IMR-90 (cell line): ENCODE measurements at places on chromosomes 13 and 19. TPM values are rescaled to one million over a fixed set of nuclear protein-coding genes. Genes with fewer than 3 reads are reported as not detected.

The ZNF541 gene
- not detected in 2 replicates for total RNA-seq

The CEACAM21 gene
- not detected in 2 replicates for total RNA-seq

The GAS6 gene
- 212 and 220 TPM in 2 replicates for total RNA-seq

- no peak for DNase-seq
Measured at GRCh38 chr13:34901572-34901971, 40.5 kb upstream of the NBEA start.

DNA sequence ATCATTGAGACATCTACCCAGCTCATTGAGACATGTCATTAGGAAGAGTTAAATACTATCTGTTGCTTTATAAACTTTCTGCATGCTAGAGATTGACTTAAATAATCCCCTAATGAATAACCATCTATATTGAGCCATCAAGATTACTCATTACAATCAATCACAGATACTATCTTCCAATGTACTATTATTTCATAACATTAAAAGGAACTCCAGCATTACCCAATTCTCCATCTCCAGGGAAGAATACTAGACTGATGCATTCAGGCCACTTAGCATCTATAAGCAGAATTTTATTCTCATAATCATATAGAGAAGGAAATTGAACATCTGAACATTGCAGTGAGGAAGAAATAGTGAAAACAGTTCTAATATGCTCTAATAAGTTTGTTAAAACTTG lies 8.0 kb downstream of the EPSTI1 start:
- DNase-seq = no peak

- DNase-seq = no peak
Measured at GRCh38 chr13:100751826-100752225, 77.2 kb upstream of the TMTC4 start.

DNA sequence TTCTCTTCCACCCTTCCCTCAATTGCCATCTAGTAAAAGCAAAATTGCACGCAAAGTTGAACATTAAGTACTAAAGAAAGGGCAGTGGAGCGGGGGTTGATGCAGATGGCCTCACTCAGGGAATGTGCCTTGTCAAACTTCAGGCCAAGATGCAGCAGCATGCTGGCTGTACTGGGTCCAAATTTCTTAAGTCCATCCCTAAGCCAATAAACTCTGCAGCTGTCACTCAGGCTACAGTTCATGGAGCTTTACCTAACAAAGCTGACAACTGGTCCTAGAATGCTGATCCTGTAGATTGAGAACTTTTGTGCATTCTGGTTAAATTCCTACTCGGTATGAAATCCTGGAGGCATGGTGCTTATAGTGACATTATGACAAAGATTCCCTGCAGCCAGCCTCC lies 88.4 kb downstream of the FOXO1 start:
- DNase-seq = no peak

DNA sequence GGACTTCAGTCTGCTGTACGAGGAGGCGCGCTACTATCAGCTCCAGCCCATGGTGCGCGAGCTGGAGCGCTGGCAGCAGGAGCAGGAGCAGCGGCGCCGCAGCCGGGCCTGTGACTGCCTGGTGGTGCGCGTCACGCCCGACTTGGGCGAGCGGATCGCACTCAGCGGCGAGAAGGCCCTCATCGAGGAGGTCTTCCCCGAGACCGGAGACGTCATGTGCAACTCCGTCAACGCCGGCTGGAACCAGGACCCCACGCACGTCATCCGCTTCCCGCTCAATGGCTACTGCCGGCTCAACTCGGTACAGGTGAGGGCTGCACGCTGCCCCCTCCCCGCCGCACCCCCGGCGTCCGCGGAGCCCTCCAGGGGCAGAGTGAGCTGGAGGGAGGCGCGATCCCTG lies 14.6 kb downstream of the KCTD15 start:
- no peak for DNase-seq

DNA sequence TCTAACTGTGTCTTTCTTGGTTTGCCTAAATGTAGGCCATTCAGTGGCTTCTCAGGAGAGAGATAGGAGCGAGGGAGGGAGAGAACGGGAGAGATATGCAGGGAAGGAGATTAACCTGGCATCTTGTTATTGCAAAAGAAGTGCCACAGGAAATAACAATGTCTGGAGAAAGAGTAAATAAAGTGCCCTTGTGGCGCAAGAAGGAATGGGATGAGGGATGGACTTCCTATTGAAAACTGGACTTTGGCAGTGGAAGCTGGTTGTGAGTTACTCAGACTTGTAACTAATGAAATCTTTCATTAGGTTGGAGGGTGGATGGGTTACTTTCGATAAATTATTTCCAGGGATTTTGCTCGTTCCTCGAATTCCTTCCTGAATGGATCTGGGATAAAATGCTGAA lies 136.1 kb downstream of the LACC1 start:
- no peak for DNase-seq

DNA sequence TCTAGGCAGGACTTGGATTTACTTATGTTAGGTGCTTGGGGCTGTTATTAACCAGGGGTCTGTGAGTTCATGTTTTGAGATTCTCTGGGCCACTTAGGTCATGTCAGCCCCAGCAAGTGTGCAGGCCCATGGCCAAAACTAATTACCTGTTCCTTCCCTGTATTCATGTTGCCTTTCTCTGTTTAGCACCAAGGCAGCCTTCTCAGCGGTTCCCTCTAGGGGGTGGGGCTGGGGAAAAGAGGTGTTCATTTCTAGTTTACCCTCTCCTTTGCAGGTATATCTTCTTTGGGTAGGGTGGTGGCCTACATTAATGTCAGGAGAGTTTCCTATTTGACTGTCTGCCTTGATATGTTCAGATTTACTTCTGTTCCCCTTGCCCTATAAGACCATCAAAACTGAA lies 61.7 kb downstream of the PDS5B start:
- DNase-seq = no peak

- DNase-seq = no peak
Measured at GRCh38 chr13:23460309-23460708, 26.8 kb upstream of the SACS start.

- no peak for DNase-seq
Measured at GRCh38 chr13:59166174-59166573, 997.6 kb downstream of the DIAPH3 start.

DNA sequence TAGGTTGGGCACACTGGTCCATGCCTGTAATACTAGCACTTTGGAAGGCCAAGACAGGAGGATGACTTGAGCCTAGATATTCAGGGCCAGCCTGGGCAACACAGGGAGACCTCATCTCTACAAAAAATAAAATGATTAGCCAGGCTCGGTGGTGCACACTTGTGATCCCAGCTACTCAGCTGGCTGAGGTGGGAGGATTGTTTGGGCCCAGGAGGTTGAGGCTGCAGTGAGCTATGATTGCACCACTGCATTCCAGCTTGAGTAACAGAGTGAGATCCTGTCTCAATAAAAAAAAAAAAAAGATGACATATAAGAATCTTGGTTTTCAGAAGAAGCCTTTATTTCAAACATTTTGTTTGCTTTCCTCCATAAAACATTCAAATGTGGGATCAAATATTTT lies 178.0 kb downstream of the LIG4 start:
- DNase-seq = no peak

DNA sequence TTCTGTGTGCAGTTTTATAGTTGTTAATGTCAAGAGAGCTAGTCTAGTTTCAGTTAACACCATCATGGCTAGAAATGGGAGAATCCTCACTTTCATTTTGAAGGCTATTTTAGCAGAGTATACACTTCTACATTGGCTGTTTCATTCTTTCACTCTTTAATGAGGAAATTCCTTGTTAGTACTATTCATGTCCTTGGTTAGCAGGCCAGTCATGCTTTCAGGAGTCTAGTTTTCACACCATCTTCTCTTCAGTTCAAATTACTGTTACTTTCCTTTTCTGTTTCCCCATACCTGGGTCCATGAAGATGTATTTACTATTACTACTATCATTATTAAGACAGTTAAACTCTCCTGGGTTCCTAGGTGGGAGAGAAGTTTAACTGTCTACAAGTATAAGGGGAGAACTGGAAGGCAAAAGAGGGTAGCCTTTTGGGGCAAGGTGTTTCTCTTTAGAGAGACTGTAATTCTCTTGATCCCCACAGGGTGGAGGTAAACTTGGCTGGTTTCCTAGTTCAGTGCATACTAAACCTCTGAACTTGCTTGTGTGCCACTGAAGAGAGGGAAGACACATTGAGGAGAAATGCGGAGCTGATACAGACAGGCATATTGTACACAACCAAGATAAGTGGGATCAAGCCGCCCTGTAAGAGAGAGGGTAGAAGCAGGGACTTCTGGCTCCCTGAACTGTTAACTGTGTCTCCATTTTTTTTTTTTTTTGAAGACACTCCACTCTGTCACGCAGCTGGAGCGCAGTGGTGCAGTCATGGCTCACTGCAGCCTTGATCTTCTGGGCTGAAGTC lies 41.3 kb upstream of the IGFL4 start:
- DNase-seq = peak; percentile 67

DNA sequence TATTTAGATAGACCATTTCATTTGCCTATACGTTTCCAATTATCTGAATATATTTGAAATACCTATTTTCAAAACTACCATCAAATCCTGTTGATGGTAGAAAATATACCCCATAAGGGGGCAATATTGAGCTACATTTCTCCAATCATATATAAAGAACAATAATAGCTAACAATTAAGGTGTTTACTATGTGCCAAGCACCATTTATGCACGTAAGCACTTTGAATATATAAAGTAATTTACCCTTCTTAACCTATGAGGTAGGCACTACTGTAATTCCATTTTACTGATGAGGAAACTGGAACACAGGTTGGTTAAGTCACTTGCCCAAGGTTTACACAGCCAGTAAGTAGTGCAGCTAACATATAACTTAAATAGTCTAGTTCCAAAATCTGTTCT lies 79.2 kb downstream of the UBL3 start:
- DNase-seq = peak; percentile 49

- no peak for DNase-seq
Measured at GRCh38 chr19:7492142-7492541, 3.3 kb upstream of the PEX11G start.

DNA sequence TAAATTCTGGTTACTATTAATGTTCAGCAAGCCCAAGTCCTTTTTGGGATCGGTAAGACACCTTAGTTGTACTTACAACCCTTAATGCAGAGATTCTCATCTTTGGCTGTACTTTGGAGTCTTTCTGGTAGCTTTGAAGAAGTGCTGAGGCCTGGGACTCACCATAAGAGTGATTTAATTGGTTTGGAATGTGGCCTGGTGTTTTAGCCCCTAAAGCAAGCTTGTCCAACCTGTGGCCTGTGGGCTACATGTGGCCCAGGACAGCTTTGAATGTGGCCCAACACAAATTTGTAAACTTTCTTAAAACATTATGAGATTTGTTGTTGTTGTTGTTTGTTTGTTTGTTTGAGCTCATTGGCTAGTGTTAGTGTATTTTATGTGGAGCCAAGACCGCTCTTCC lies 215.3 kb downstream of the ZIC5 start:
- no peak for DNase-seq
